ENCODE measurements at places on chromosomes 4 and X. TPM values are rescaled to one million over a fixed set of nuclear protein-coding genes. Genes with fewer than 3 reads are reported as not detected.

ZNF674 gene
- total RNA-seq = 5.0 TPM

DCAF4L1 gene
- total RNA-seq = 0.09 TPM

UCHL1 gene
- 500 TPM for total RNA-seq

CXorf49 gene
- total RNA-seq = not detected

TCEAL6 gene
- total RNA-seq = not detected

GRIA3 gene
- total RNA-seq = 2.0 TPM

PUDP gene
- 5.4 TPM for total RNA-seq

MXRA5 gene
- 21.1 TPM for total RNA-seq

DMD gene
- 3.4 TPM for total RNA-seq

NLRP2B gene
- total RNA-seq = under 0.01 TPM

PPP2R2C gene
- not detected for total RNA-seq

PCDH7 gene
- total RNA-seq = 52.8 TPM

UCP1 gene
- not detected for total RNA-seq

HAND2 gene
- total RNA-seq = 79.9 TPM

ADGRG4 gene
- not detected for total RNA-seq

TMEM47 gene
- 105 TPM for total RNA-seq

SSX3 gene
- not detected for total RNA-seq

CYLC1 gene
- total RNA-seq = not detected

CDKL2 gene
- 0.55 TPM for total RNA-seq

UNC5C gene
- total RNA-seq = 0.28 TPM

CT45A3 gene
- total RNA-seq = not detected

PITX2 gene
- total RNA-seq = 11.0 TPM

COX7B2 gene
- not detected for total RNA-seq

AADAT gene
- 2.0 TPM for total RNA-seq

RAB33A gene
- 2.4 TPM for total RNA-seq

MAOB gene
- total RNA-seq = 0.28 TPM

PHOX2B gene
- not detected for total RNA-seq

ARSD gene
- 22.2 TPM for total RNA-seq

JCHAIN gene
- 6.7 TPM for total RNA-seq

FAM149A gene
- total RNA-seq = 7.0 TPM

MCF2 gene
- total RNA-seq = not detected

PNMA3 gene
- 0.28 TPM for total RNA-seq

NXF2 gene
- total RNA-seq = not detected

KLKB1 gene
- total RNA-seq = not detected

AKAP4 gene
- total RNA-seq = not detected

GPR50 gene
- total RNA-seq = not detected

F8A3 gene
- 0.55 TPM for total RNA-seq

USP26 gene
- not detected for total RNA-seq

MFAP3L gene
- 1.7 TPM for total RNA-seq

PPP4R3C gene
- not detected for total RNA-seq

G3BP2 gene
- 166 TPM for total RNA-seq

PDCL2 gene
- total RNA-seq = not detected

UBL4A gene
- 39.9 TPM for total RNA-seq

SAGE1 gene
- total RNA-seq = under 0.01 TPM

SATL1 gene
- not detected for total RNA-seq

EMCN gene
- under 0.01 TPM for total RNA-seq

TMEM156 gene
- 0.18 TPM for total RNA-seq

TEX13D gene
- total RNA-seq = not detected
